ENCODE measurements at places on chromosomes 13 and 19.

- no peak for DNase-seq
These were observed 369.9 kb upstream of the ZNF507 start for GRCh38 chr19:31975461-31975860.

- peak; percentile 29 for DNase-seq
These were observed 8.1 kb downstream of the ALOX5AP start for GRCh38 chr13:30743319-30744055.

DNA sequence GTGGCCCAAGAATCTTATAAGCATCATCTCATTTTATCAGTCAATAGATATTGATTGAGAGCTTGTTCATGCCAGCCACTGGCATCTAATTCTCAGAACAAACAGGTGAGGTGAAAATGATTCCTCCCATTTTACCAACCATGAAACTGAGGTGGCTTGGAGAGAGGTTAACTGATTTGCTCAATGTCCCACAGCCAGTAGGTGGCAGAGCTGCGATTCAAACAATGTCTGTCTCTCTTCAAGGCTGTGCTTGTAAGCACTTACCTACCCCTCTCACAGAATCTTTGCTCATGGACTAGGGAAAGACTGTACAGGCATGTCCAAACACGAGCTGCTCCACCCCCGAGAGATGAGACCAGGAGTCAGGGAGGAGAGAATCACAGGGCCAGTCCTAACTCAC, 21.5 kb upstream of the GSX1 start:
- DNase-seq, result peak; percentile 51

DNA sequence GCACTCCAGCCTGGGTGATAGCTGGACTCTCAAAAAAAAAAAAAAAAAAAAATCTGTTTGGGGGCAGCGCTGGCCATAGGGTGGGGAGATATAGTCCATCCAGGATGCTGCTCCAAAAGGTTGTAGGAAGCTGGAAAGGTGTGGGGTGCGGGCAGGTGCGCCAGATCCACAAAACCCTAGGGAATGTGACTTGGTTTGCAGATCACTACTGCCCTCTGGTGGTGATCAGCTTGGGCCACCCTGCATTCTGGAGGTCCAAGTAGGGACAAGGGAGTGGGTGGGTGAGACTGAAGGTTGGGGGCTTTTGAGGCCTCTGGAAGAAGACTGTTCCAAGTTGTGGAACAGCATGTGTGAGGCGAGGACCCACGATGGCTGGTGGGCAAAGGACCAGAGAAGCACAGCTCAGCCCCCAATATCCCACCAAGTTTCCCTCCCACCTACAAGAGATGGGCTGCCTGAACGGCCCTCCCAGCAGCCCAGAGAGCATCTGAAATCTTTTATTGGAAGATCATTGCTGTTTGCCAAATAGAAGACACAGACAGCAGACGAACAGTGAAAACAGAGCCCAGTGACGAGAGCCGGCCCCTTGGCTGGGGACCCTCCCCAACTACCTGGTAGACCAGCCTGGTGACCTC, 10.4 kb upstream of the TYK2 start:
- peak; percentile 70 for DNase-seq

GRCh38 chr19:12278713-12279112, 16.0 kb downstream of the ZNF44 start:
- DNase-seq, result no peak

DNA sequence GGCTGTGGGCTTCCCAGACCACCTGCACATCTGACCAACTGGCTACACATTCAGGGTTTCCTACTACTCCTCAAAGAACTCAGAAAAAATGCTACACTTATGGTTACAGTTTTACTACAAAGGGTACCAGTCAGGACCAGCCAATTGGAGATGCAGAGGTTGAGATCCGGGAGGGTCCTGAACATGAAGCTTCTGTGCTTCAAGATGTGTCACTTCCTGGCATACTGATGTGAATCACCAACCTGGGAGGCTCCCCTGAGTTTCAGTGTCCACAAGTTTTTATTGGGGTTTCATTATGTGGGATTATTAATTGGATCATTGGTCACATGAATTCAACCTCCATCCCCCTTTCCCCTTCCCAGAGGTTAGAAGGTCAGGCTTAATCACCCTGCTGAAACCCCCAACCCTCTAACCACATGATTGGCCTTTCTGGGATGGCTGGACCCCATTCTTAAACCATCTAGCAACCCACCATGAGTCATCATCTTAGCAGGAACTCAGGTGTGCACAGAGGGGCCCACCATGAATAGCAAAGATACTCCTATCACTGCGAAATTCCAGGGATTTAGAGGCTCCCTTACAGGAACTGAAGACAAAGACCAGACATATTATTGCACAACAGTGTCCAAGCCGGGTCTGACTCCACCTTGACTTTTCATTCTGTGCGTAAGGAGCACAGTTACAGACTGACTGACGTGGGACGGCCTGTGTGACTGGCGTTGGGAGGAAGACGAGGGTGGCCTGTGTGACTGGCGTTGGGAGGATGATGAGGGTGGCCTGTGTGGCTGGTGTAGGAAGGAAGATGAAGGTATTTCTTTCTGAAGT, 90.7 kb downstream of the ATP8A2 start:
- no peak for DNase-seq

- no peak for DNase-seq
These were observed 5.5 kb upstream of the RSPH6A start for GRCh38 chr19:45820413-45821102.

DNA sequence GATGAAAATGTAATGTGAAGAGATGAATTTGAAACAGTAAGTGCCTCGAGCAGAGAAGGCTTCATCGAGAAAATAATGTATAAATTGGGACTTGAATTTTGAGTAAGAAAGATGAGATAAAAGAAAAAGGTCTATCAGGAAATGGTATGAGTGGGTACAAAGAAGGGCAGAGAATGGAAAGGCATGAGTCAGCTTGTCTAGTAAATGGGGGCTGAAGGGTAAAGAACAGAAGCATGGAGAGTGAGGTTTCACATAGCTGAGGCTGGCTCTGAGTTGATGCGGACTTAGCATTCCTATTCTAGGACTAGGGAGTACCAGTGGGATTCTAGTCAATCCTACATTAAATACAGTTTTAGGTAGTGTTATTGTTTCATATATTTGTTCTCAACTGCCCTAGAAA, 85.8 kb downstream of the ZC3H13 start:
- peak; percentile 9 for DNase-seq

GRCh38 chr13:43981091-43981490, 101.4 kb downstream of the LACC1 start:
- no peak for DNase-seq

DNA sequence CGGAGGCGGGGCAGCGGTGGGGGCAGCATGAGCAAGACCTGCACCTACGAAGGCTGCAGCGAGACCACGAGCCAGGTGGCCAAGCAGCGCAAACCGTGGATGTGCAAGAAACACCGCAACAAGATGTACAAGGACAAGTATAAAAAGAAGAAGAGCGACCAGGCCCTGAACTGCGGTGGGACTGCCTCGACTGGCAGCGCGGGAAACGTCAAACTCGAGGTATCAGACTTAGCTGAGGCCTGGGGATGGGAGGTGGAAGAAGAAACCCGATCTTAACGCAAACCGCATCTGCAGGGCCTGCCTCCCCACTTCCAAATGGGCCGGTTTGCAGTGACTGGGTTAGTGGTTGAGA, 693 bp downstream of the RFXAP start:
- DNase-seq, result peak; percentile 55

- no peak for DNase-seq
These were observed 277.2 kb downstream of the NALCN start for GRCh38 chr13:101139081-101139480.

- DNase-seq, result no peak
These were observed 25.6 kb downstream of the CCDC8 start for GRCh38 chr19:46387713-46388130.

- peak; percentile 59 for DNase-seq
These were observed 4.0 kb upstream of the GRIN3B start for GRCh38 chr19:996051-996838.

DNA sequence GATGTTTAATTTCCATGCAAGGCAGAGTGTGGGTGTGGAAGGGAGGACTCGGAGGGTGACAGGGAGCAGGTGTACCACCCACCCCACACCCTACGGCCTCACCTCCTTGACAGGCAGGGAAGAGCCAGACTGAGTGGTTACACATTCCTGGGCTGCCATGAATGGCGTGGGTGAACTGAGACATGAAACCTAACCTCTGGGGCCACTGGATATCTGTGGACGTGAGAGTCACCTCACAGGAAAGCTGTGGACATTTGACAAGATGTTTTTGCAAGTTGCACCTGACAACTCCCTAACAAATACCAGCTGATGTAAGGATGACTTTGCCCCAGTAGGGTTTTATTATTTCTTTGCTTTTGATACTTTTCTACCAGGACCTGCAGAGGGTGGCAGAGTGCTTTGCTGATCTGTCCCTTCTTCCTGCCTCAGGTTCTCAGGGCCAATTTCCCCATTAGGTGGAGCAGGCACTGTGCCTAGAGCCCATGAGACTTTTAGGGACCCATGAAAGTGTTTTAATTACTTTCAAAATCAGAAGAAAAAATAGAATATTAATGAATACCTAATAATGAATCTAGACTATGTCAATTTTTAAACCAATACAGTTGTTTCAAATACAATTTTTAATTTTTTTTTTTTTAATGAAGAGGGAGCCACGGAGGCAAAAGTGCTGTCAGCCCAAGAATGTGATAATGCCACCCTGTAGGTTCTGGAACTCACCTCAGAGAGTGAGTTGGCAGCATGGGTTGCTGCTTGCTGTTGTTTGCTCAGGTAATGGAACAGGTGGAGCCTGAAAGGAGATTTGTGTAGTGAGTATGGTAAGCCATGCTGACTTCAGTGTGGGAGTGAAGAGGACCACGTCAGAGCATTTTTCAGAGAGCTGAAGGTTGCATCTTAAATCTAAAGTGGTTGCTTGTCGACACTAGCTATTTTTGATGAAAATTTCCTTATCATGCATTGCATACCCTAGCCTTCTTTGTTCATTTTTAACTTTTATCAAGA, 58.0 kb upstream of the CYSLTR2 start:
- DNase-seq, result peak; percentile 72

- DNase-seq, result peak; percentile 66
These were observed 12.0 kb upstream of the KCNC3 start for GRCh38 chr19:50341091-50341564.

DNA sequence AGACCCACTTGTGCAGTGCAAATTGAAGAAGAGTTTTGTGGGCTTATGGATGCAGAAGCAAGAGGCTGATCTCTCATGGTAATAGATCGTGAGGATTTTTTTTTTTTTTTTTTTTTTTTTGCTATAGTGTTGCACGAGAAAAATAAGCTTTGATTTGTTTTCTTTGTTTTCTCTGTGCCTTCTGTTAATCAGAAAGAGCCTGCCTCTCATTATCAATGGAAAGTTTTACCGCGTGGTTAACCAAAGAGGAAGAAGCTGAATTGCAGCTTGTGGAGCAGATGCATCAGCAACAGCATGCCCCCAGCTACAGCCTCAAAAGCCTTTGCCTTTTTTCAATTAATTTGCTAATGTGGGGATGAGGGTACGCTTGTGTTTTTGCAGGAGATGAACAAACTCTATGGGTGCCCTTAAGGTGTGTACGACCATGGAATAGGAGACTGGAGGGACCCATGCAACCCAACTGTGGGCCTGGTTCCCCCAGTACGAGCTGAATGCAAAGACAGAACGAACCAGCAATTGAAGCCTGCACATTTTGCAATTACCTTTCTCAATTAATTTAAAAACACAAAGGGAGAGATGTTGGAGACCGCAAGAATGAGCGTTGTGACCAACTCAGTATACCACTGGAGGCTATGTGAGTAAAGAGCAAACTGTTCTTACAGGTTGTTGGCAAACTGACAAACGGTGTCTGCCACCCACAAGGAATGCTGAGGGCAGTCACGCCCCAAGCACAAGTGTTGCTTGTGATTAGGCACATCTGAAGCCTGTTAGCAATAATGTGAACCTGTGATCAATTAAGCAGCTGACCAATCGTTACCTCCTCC, 58.6 kb upstream of the SPRY2 start:
- DNase-seq, result peak; percentile 54

- no peak for DNase-seq
These were observed 351.7 kb downstream of the SPRY2 start for GRCh38 chr13:79989217-79989661.

DNA sequence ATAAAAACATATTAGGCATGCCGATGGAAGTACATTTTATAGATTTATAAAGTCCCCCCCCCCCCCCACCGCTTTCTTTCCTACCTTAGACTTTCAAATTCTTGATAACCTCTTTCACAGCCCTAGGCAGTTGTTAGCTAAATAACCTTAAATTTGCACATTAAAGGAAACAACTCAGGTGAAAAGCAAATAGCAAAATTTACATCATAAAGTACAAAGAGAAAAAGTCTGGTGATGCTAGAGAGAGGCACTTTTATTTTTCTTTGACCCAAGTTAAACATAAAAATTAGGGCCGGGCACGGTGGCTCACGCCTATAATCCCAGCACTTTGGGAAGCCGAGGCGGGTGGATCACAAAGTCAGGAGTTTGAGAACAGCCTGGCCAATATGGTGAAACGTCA, 15.0 kb upstream of the UBAC2 start:
- DNase-seq, result no peak

GRCh38 chr13:79549355-79550106, 68.6 kb downstream of the NDFIP2 start:
- no peak for DNase-seq

- DNase-seq, result no peak
These were observed 26.4 kb downstream of the C13orf46 start for GRCh38 chr13:113947311-113948033.

- DNase-seq, result no peak
These were observed 24.4 kb downstream of the MARK4 start for GRCh38 chr19:45275370-45275971.

DNA sequence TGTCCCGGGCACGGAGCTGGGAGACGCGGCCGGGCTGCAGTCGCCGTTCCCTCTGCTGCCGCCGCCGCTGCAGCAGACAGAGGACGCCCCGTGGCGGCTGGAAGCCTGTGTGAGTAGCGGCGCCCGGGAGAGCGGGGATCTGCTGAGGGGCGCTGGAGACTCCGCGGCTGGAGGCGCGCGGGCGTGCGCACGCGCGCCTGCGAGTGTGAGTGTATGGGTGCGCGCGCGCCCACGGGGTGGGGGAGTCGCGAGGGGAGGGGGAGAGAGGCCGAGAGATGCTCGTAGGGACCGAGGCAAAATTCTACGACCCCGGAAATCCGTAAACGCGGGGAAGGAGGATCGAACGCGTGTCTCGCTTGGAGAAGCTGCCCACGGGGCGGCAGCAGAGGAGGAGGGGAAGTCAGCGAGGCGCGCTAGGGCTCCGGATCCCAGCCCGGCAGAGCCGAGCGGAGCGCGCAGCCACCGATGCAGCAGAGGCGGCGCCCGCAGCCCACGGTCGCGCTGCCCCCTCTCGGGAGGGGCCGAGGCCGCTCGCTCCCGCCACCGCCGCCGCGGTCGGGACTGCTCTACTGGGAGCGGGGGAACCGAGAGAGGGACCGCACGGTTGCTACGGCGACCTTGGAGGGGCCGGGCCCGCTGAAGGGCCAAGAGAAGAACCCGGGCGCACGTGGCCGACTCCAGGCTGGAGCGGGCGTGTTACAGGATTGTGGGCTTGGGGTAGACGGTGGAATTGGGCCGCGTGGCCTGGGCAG, at the start of gene ENOX1:
Gene ENOX1, minus strand, starts transcription at position 207 of the 752 bp plus-strand sequence.
- peak; percentile 41 for DNase-seq

- no peak for DNase-seq
These were observed 10.1 kb upstream of the MBNL2 start for GRCh38 chr13:97212004-97212403.

- no peak for DNase-seq
These were observed 12.2 kb upstream of the OR10H5 start for GRCh38 chr19:15775249-15775648.

All from activated CD4-positive, alpha-beta T cell treated with anti-CD3 and anti-CD28 coated beads, Interleukin-10, Interleukin-2, amounts not matched to agents 100 ng/mL and 50 ng/mL, durations not matched to agents 16 hours and 8 hours (primary cell).